ENCODE measurements at places on chromosomes 13 and 19.

GRCh38 chr13:110411688-110412059 lies 104.6 kb downstream of the COL4A2 start:
- DNase-seq = no peak

DNA sequence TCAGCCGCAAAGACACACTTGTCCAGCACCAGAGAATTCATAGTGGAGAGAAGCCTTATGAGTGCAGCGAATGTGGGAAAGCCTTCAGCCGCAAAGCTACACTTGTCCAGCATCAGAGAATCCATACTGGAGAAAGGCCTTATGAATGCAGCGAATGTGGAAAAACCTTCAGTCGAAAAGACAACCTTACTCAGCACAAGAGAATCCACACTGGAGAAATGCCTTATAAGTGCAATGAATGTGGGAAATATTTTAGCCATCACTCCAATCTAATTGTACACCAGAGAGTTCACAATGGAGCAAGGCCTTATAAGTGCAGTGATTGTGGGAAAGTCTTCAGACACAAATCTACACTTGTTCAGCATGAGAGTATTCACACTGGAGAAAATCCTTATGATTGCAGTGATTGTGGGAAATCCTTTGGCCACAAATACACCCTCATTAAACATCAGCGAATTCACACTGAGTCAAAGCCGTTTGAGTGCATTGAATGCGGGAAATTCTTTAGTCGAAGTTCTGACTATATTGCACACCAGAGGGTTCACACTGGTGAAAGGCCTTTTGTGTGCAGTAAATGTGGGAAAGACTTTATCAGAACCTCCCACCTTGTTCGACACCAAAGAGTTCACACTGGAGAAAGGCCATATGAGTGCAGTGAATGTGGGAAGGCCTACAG lies 6.8 kb downstream of the ZNF134 start:
- no peak for DNase-seq

DNA sequence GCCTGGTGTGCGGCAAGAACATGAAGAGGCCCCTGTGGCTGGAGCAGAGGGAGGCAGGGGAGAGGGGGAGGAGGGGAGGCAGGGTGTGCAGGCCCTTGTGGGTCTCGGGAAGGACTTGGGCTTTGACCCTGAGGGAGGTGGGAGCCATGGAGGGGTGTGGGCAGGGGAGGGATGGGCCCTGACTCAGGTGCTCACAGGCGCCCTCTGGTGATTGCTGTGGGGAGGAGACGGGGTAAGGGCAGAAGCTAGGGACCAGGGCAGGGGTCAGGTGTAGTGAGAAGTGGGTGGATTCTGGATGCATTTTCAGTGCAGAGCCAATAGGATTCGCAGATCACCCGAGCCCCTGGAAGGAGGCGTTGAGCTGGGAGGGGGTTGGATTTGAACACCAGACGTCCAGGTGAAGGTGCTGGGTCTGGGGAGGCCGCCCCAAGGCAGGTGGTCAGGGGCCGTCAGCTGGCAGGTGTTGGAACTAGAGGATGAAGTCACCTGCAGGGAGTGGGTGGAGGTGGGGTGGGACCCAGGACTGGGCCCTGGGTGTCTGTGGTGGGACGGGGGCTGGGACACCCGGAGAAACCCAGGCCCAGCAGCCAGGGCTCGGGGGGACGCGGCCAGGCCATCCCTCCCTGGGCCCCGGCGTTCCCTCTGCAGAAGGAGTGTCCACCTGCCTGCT lies 185.4 kb downstream of the KDM4B start:
- DNase-seq = peak; percentile 31

- DNase-seq = no peak
Observed at GRCh38 chr13:56900549-56901279, 240.0 kb upstream of the PRR20A start.

All from CD4-positive, alpha-beta T cell (primary cell).